ENCODE measurements at places on chromosomes 16 and 17.

GRCh38 chr16:11354733-11355574 is 9.7 kb downstream of the RMI2 start:
- H3K4me3 ChIP-seq, result no peak overlapping the region
- no peaks in the 10 kb centered on the region for H3K36me3 ChIP-seq
- peak overlapping the region; percentile 14 for H3K27ac ChIP-seq
- no peaks in the 10 kb centered on the region for H3K27me3 ChIP-seq
- no peak for DNase-seq

- H3K4me1 ChIP-seq, result no peaks in the 10 kb centered on the region
- DNase-seq, result no peak
- peaks cover 2% of the 10 kb centered on the region for H3K27me3 ChIP-seq
- no peak overlapping the region for H3K4me3 ChIP-seq
- H3K27ac ChIP-seq, result no peak overlapping the region
These were observed 26.1 kb downstream of the CD300LG start for GRCh38 chr17:43873091-43873490.

DNA sequence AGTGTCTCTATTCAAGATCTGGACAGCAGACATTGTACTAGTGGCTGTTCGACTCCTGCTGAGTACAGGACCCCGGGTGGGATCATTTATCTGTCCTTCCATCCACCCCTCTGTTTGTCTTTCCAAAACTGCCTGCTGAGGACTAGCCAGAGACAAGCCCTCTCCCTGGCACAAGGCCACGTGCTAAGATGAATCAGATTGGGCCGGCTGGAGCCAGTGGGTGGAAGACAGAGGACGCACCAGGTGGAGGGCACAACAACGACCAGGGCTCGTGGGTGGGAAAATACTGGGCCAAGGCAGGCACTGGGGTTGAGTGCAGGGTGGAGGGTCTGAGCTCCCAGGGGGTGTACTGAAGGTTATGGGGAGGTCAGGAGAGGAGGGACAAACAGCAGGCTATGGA is 1.4 kb upstream of the CA7 start:
- no peaks in the 10 kb centered on the region for H3K4me1 ChIP-seq
- no peaks in the 10 kb centered on the region for H3K36me3 ChIP-seq
- H3K4me3 ChIP-seq, result no peak overlapping the region
- H3K27ac ChIP-seq, result no peak overlapping the region

DNA sequence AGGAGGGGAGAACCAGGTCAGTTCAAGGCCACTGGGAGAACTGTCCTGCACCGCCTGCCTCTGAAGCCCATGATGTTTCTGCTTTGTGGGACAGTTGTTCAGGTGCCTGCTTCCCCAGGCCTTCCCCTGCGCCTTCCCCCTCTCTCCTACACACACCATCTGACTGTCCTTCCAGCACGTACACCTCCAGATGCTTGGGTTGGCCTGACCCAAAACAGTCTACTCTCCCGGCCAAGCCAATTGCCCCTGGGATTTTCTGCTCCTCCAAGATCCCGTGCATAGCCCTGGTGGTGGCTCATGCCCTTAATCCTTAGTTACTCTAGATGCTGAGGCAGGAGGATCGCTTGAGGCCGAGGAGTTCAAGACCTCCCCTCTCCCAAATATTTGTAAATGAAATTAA is 684 bp upstream of the RSAD1 start:
- no peaks in the 10 kb centered on the region for H3K36me3 ChIP-seq
- H3K27ac ChIP-seq, result no peak overlapping the region
- no peak for DNase-seq
- 0 out of 2 replicates have a peak overlapping the region, but pooled peaks have one; percentile 69 for H3K4me3 ChIP-seq
- H3K4me1 ChIP-seq, result peaks cover 8% of the 10 kb centered on the region
- H3K27me3 ChIP-seq, result peaks cover 4% of the 10 kb centered on the region

DNA sequence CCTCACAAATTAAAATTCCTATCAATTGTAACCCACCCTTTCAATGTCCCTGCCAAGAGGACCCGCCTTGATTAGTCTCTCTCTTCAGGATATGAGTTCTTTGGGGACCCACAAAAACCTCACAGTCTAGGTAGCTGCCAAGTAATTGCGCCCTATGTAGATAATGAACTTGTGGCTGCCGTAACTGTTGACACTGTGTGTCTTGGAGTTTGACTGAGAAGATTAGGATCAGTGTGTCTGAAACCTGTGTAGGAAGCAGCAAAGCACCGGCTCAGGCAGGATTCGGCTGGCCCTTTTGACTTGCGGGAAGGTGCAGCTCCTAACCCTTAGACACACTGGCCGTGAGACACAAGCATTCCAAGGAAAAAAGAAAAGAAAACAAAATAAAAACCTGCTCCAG is 17.8 kb upstream of the SLC6A4 start:
- no peaks in the 10 kb centered on the region for H3K4me1 ChIP-seq
- no peak for DNase-seq
- no peak overlapping the region for H3K4me3 ChIP-seq

- H3K36me3 ChIP-seq, result no peaks in the 10 kb centered on the region
- no peaks in the 10 kb centered on the region for H3K4me1 ChIP-seq
- no peak overlapping the region for H3K27ac ChIP-seq
- no peak overlapping the region for H3K4me3 ChIP-seq
These were observed 8.1 kb downstream of the COX6A2 start for GRCh38 chr16:31420037-31420436.

DNA sequence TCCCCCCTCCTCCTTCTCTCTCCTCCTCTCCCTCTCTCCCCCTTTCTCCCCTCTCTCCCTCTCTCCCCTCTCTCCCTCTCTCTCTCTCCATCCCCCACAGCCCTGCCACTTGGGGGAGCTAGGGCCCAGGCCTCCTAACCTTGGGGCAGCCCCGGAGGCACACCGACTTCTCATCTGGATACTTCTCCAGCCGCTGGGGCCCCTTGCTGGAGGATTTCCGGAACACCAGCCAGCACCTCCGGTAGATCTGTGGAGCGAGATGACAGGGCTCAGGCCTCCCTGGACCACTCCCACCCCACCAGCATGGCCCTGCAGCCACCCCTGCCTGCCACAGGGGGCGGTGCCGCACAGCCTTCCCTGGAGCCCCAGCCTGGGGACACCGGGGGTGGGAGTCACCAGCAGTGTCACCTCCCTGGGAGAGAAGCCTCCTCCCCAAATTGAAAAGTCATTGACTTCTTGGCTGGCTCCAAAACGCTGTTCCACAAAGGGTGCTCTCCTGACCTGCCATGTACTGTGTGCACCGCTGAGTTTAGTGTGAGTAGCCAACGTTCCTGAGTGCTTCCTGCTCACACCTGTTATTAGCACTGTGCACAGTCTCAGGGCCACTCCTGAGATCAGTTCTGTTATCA is 10.5 kb downstream of the DOK4 start:
- H3K27me3 ChIP-seq, result no peaks in the 10 kb centered on the region
- H3K36me3 ChIP-seq, result peaks cover 11% of the 10 kb centered on the region
- peaks cover 38% of the 10 kb centered on the region for H3K4me1 ChIP-seq
- peak; percentile 91 for DNase-seq
- H3K4me3 ChIP-seq, result no peak overlapping the region

DNA sequence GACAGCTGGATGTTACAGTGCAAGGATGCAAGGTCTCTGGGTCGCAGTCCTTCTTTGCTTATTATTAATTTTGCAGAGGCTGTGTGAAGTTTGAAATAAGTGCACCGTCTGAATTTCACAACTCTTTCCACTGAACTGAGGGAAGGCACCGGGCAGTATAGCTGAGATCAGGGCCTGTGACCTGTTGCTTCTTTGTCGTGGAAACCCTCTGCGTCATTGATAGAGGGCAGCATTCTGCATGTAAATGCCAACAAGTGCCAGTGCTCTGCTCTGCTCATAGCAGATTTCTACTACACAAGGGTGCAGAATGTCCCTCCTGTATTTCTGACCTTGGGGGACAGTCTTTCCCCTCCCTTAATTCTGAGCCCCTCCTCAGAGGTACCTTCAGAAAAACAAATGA is 26.0 kb downstream of the CD300LF start:
- no peak overlapping the region for H3K4me3 ChIP-seq
- H3K36me3 ChIP-seq, result no peaks in the 10 kb centered on the region
- DNase-seq, result no peak
- no peaks in the 10 kb centered on the region for H3K4me1 ChIP-seq
- no peaks in the 10 kb centered on the region for H3K27me3 ChIP-seq
- no peak overlapping the region for H3K27ac ChIP-seq

DNA sequence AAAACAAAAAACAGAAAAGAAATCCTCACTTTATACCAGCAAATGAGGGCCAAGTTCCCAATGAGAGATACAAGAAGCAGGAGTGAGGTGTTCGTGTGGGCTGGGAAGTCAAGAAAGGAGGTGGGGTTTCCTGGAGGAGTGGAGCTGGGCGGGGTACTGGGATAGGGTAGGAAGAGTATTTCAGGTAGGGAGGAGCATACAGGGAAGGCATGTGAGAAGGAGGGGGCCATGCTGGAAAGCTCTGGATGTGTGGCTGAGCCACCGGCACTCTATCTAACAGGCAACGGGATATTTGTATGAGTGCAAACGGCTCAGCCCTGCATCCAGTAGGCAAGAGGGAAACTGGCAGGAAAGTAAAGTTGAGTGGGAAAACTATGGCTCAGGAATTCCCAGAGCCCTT is 4.2 kb downstream of the OR3A2 start:
- H3K36me3 ChIP-seq, result no peaks in the 10 kb centered on the region
- H3K4me3 ChIP-seq, result no peak overlapping the region
- no peaks in the 10 kb centered on the region for H3K4me1 ChIP-seq

GRCh38 chr16:57868913-57869520 is 66.7 kb upstream of the KIFC3 start:
- no peak overlapping the region for H3K4me3 ChIP-seq
- DNase-seq, result no peak
- no peaks in the 10 kb centered on the region for H3K36me3 ChIP-seq
- no peaks in the 10 kb centered on the region for H3K27me3 ChIP-seq
- H3K4me1 ChIP-seq, result peaks cover 2% of the 10 kb centered on the region
- no peak overlapping the region for H3K27ac ChIP-seq

- no peaks in the 10 kb centered on the region for H3K36me3 ChIP-seq
- peaks cover 2% of the 10 kb centered on the region for H3K27me3 ChIP-seq
- peaks cover 3% of the 10 kb centered on the region for H3K4me1 ChIP-seq
- no peak overlapping the region for H3K27ac ChIP-seq
- no peak overlapping the region for H3K4me3 ChIP-seq
These were observed 119.5 kb downstream of the SOX9 start for GRCh38 chr17:72240333-72240732.

- no peaks in the 10 kb centered on the region for H3K36me3 ChIP-seq
- DNase-seq, result no peak
- H3K27me3 ChIP-seq, result no peaks in the 10 kb centered on the region
- no peak overlapping the region for H3K4me3 ChIP-seq
These were observed 184.5 kb downstream of the NTN1 start for GRCh38 chr17:9205520-9206409.

DNA sequence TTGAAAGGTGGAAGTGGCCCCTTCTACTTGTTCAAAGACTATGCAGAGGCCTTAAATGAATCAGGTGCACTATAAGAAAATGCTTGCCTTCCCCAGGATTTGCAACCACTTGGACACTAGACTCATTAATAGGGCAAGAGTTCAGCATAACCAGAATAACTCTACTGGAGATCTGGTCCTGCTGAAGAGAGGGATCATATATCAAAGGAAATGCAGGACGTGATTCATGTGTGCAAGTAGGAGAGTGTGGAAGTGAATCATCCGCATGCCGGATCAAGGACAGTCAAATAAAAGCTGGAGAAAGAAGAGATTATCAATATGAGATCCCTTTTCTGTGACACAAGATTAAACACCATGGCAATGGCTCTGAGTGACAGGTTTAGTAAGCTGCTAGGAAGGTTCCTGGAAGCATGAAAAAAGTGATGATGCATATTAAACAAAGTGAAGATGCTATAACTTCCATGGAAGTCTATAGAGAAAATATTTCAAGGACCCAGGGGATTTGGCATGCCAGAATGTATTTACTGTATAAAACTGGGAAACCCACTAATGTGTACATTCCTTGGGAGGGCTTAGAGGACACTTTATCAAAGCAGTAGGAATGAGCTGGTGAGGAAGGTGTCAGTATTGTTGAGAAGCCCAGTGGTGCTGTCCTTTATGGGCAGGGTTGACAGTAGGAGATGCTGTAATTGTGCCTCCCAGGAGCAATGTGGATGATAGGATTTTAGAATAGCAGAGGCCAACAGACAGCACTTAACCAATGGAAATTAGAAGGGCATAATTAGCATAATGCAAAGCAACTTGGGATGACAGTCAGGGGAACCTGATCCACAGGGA is 133.1 kb downstream of the ABCA8 start:
- H3K27me3 ChIP-seq, result no peaks in the 10 kb centered on the region
- no peaks in the 10 kb centered on the region for H3K4me1 ChIP-seq
- DNase-seq, result no peak
- no peak overlapping the region for H3K27ac ChIP-seq
- H3K4me3 ChIP-seq, result no peak overlapping the region

DNA sequence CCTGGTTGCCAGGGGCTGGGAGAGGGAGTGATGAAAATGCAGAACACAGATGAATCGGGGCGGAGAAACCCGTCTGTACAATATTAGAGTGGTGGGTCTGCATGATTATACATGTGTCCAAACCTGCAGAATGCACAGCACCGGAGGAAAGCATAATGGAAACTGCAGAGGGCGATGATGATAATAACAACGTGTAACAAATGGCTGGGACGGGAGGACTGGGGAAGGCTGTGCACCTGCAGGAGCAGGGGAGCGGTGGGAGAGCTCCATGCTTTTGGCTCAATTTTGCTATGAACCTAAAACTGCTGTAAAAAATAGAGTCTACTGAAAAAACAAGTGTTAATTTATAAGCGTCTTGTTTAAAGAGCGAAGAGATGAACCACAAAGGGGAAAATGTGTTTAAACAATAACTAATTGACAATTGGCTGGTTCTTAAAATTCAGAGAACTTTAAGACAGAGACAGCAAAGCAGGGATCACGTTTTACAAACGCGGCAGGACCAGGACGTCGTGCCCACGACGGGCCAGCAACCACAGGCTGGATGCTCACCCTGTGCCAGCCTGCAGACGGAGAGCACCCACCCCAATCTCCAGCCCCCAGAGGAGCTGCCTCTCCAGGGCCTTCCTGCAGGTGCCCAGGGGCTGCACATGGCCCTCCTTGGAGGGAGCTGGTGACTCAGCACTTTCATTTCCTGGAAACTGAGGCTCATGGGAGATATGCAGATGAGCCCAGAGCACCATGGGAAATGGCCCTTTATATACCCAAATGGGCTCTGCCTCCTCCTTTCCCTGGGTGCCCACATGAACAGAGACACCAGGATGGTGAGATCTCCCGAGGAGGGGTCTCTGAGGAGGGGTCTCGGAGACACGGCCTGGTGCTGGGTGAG is at the start of gene TEX19:
Gene TEX19, plus strand, starts transcription at position 783 of the 886 bp plus-strand sequence. CDS start 2,904 bp downstream, outside the sequence.
- peaks cover 2% of the 10 kb centered on the region for H3K27me3 ChIP-seq
- H3K4me3 ChIP-seq, result no peak within 1 kb of the TSS
- peaks cover 6% of the 10 kb centered on the region for H3K4me1 ChIP-seq
- DNase-seq, result no peak

GRCh38 chr16:73233329-73233765 is 185.4 kb upstream of the ZFHX3 start:
- DNase-seq, result no peak
- H3K36me3 ChIP-seq, result no peaks in the 10 kb centered on the region
- H3K27me3 ChIP-seq, result no peaks in the 10 kb centered on the region
- no peak overlapping the region for H3K4me3 ChIP-seq
- no peak overlapping the region for H3K27ac ChIP-seq

- H3K4me3 ChIP-seq, result no peak overlapping the region
- H3K36me3 ChIP-seq, result no peaks in the 10 kb centered on the region
- H3K4me1 ChIP-seq, result peaks cover 15% of the 10 kb centered on the region
These were observed 14.8 kb upstream of the WFDC1 start for GRCh38 chr16:84279881-84280280.

GRCh38 chr16:65959983-65960382 is 406.5 kb upstream of the CDH5 start:
- no peak overlapping the region for H3K27ac ChIP-seq
- no peak for DNase-seq
- no peaks in the 10 kb centered on the region for H3K36me3 ChIP-seq
- no peaks in the 10 kb centered on the region for H3K27me3 ChIP-seq
- no peaks in the 10 kb centered on the region for H3K4me1 ChIP-seq
- H3K4me3 ChIP-seq, result no peak overlapping the region

GRCh38 chr16:50741225-50741780 is 583 bp upstream of the CYLD start:
- H3K36me3 ChIP-seq, result no peaks in the 10 kb centered on the region
- H3K27me3 ChIP-seq, result no peaks in the 10 kb centered on the region
- peak overlapping the region; percentile 52 for H3K4me3 ChIP-seq
- no peak overlapping the region for H3K27ac ChIP-seq

Measured in H1 (cell line).